Psoas muscle (tissue), 8 donors: ENCODE measurements at places on chromosomes 2 and 18. TPM values are rescaled to one million over a fixed set of nuclear protein-coding genes. Genes with fewer than 3 reads are reported as not detected.

- H3K4me1 ChIP-seq = peaks cover 20% of the 10 kb centered on the region
- no peak overlapping the region for H3K4me3 ChIP-seq
- DNase-seq = no peak
These were observed 157.1 kb downstream of the BAZ2B start for GRCh38 chr2:159459279-159459678.

DNA sequence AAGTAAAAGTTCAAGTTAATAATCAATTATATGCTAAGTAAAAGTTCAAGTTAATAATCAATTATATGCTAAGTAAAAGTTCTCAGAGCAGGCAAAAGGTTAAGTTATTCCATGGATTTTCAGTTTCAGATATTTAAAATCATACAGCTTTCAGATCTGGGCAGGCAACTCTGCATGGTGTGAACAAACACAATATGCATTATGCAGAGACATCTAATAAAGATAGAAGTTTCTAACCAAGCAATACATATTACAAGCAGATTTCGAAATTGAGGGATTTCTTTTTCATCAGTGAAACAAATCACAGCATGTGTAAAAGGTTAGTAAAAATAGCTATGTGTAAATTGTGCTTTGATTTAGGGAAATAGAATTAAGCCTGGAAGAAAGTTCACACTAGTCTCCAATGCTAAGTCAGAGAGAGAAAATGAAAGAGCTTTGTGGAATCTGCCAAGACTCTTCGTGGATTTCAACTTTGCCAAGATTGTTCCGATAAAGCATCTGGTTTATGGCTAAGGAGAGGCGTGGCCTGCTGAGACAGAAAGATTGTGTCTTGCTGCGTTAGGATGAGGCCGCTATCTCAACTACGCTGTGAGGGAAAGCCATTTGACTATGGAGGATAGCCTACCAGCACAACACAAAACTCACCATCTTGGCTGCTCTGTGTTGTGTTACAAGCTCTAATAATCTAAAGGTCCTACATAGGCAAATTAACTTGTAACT, 60.1 kb upstream of the SLC16A14 start:
- peaks cover 2% of the 10 kb centered on the region for H3K27me3 ChIP-seq
- H3K4me1 ChIP-seq = no peaks in the 10 kb centered on the region
- H3K4me3 ChIP-seq = no peak overlapping the region
- no peak for DNase-seq

- H3K4me3 ChIP-seq = no peak overlapping the region
- H3K27ac ChIP-seq = no peak overlapping the region
- no peaks in the 10 kb centered on the region for H3K27me3 ChIP-seq
These were observed 84.2 kb downstream of the SLC4A10 start for GRCh38 chr2:161708350-161708975.

DNA sequence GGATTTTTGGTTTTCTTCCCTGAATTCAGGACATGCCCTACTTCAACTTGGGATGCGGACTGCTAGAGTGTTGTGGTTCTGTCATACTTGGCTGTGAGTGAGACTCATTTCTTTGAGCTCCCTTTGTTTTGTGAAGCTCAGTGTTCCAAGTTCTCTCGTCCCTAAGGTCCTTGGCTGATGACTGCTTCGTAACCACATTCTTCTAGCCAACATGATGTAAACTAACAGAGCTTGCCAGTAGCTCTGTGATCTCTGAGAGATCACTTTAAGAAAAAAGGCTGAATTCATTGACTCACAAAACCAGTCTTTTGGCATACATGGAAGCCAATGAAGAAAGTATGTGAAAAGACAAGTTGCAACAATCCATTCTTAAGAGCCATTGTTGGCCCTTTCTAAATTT, 96.9 kb upstream of the MSTN start:
- no peaks in the 10 kb centered on the region for H3K27me3 ChIP-seq
- no peak for DNase-seq
- H3K4me1 ChIP-seq = no peaks in the 10 kb centered on the region
- H3K36me3 ChIP-seq = no peaks in the 10 kb centered on the region
- no peak overlapping the region for H3K4me3 ChIP-seq
- no peak overlapping the region for H3K27ac ChIP-seq

GRCh38 chr2:134391751-134392160, 137.9 kb downstream of the MGAT5 start:
- no peaks in the 10 kb centered on the region for H3K4me1 ChIP-seq
- H3K27ac ChIP-seq = no peak overlapping the region
- H3K27me3 ChIP-seq = peaks cover 2% of the 10 kb centered on the region
- no peak overlapping the region for H3K4me3 ChIP-seq
- no peak for DNase-seq
- H3K36me3 ChIP-seq = no peaks in the 10 kb centered on the region

DNA sequence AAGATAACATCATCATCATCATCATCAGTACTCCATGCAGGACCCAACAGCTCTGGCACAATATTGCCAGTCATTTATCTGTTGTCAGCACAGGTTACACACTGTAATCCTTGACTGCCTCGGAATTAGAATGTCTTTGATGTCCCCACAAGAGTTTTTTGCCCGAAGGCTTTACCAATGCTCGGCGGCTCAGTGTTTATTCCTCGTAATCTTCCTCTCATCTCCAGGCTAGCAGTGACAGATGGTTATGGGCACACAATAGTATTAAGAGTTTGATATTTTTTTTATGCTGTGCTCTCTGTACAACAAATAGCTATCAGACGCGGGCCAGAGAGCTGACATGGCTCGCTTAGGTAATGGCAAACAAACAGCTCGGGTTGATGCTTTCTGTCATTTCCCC, 515.2 kb downstream of the ZEB2 start:
- no peaks in the 10 kb centered on the region for H3K27me3 ChIP-seq
- DNase-seq = no peak
- no peaks in the 10 kb centered on the region for H3K4me1 ChIP-seq
- no peaks in the 10 kb centered on the region for H3K36me3 ChIP-seq

DNA sequence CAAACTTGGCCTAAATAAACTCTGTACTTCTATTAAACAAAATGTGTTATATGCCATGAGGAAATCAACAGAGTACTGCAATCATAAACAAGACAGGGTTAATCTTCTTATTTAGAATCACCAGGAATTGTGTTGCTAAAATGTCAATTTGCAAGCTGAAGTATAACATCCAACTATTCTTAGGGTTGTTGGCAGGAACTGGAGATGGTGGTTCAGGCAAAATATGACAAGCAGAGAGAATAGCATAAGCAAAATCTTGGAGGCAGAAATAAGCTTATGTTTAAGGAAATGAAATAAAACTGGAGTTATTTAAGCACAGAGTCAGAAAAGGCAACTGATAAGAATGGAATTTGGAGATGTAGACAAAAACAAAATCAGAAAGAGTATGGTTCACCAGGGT, 463.8 kb upstream of the SLC8A1 start:
- H3K4me3 ChIP-seq = no peak overlapping the region
- no peaks in the 10 kb centered on the region for H3K4me1 ChIP-seq
- H3K27ac ChIP-seq = no peak overlapping the region
- no peaks in the 10 kb centered on the region for H3K36me3 ChIP-seq
- H3K27me3 ChIP-seq = no peaks in the 10 kb centered on the region
- DNase-seq = no peak

DNA sequence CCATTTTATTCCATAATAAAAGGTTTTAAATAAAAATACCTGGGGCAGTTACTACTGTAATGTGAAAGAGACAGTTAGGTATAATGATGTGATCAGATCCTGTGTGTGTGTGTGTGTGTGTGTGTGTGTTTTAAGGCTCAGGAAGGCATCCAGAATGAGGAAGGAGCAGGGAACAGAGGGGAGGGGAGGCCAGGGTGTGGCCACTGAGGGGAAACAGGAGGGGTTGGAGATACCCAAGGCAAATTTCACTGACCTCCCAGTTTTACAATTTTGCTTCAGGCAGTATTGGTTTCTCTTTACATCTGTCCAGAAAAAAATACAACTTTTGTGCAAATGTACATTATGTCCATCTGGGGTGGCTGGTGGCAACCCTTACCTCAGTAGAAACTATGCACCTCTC, 163.5 kb upstream of the FBXO11 start:
- no peaks in the 10 kb centered on the region for H3K4me1 ChIP-seq
- no peaks in the 10 kb centered on the region for H3K36me3 ChIP-seq

DNA sequence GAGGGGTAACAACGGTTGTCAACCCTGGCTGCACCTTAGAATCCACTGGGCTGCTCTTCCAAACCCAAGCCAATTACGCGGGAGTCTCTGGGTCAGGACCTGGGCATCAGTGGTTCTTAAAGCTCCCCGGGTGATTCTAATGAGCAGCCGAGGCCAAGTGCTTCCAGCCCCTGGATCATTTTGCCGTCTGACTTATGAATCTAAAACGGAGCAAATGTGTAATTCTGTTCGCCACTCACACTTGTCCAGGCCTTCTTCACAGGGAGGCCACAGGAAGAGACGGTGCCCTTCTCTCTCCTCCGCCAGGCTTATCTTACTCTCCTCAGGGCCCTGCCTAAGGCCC, 78.5 kb downstream of the MCFD2 start:
- H3K27ac ChIP-seq = no peak overlapping the region
- H3K27me3 ChIP-seq = no peaks in the 10 kb centered on the region
- no peak for DNase-seq
- H3K4me1 ChIP-seq = no peaks in the 10 kb centered on the region
- H3K4me3 ChIP-seq = no peak overlapping the region

DNA sequence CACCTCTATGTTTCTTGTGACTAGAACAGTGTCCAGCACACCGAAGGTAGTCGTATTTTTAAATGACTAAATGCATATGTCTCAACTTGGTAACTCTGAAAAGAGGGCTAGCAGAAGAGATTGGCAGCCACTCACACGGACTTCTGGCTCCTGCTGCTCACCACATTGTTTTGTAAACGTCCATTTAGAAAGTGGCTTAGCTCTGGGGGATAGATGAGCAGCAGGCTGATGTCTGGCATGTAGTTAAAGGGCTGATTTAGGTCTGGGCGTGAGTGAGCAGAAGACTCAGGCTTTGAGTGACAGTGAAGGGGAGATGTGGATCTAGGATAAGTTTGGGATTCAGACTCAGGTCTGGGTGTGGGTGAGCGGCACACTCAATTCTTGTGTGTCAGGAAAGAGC, 372.9 kb upstream of the HS6ST1 start:
- peaks cover 5% of the 10 kb centered on the region for H3K27me3 ChIP-seq
- no peaks in the 10 kb centered on the region for H3K36me3 ChIP-seq
- no peak for DNase-seq
- no peaks in the 10 kb centered on the region for H3K4me1 ChIP-seq
- H3K27ac ChIP-seq = no peak overlapping the region

DNA sequence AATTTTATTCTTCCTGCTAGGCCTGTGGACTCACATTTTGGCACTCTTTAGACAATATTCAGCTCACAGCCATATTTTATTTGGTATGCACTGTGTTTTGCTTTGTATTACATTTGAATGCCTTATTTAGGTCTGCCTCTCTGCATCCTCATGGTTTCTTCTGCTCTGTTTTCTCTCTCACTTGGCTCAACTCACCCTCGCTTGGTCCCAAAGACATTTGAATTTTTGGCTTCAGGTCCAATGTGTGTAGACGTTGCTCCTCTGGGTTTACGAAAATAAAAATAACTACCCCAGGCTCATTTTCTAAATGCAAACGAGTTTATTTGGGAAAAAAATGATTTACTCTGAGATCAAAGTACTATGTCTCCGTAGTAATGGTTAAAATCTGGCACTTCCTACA, 91.1 kb upstream of the REG3A start:
- no peaks in the 10 kb centered on the region for H3K4me1 ChIP-seq
- no peak overlapping the region for H3K27ac ChIP-seq
- no peaks in the 10 kb centered on the region for H3K27me3 ChIP-seq
- H3K4me3 ChIP-seq = no peak overlapping the region

GRCh38 chr2:177885828-177886466, 186.6 kb downstream of the PDE11A start:
- no peak for DNase-seq
- peaks cover 49% of the 10 kb centered on the region for H3K4me1 ChIP-seq
- H3K36me3 ChIP-seq = no peaks in the 10 kb centered on the region
- peak overlapping the region; percentile 54 for H3K4me3 ChIP-seq

- no peaks in the 10 kb centered on the region for H3K27me3 ChIP-seq
- no peaks in the 10 kb centered on the region for H3K36me3 ChIP-seq
- H3K4me1 ChIP-seq = no peaks in the 10 kb centered on the region
- DNase-seq = no peak
- H3K27ac ChIP-seq = no peak overlapping the region
These were observed 774.7 kb downstream of the METTL4 start for GRCh38 chr18:1796636-1797035.

GRCh38 chr2:240620859-240621258, 4.4 kb upstream of the GPR35 start:
- DNase-seq = no peak
- no peaks in the 10 kb centered on the region for H3K4me1 ChIP-seq
- H3K4me3 ChIP-seq = no peak overlapping the region
- H3K27me3 ChIP-seq = no peaks in the 10 kb centered on the region
- peaks cover 5% of the 10 kb centered on the region for H3K36me3 ChIP-seq

DNA sequence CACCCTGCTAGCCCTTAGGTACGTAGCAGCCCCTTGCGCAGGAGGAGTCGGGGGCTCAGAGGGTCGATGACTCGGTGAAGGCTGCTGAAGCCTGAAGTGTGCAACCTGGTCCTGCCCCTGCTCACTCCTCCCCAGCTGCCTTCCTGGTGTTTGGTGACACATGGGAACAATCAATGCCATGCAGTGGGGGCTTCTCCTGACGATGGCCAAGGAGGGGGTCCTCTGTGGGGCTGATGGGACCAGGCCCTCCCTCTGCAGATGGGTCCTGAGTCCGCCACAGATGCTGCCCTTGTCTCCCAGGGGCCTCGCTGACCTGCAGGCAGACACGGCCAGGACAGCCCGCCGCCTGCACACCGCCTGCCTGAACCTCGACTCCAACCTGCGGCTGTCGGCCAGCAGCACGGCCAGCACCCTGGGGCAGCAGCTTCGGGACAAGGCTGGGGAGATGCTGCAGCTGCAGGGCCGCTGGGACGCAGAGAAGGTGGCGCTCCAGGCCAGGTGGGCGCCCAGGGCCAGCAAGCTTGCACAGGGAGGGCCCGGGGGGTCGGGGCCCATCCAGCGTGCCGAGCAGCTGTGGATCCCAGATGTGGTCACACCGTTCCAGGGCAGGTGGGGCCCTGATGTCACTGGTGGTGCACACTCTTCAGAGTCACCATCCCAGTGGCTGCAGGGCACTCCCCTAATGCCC, 24.6 kb downstream of the CROCC2 start:
- H3K36me3 ChIP-seq = no peaks in the 10 kb centered on the region
- no peak overlapping the region for H3K4me3 ChIP-seq
- H3K4me1 ChIP-seq = no peaks in the 10 kb centered on the region
- peak; percentile 41 for DNase-seq
- peaks cover 7% of the 10 kb centered on the region for H3K27me3 ChIP-seq

The CYTIP gene
- 1.1 TPM for total RNA-seq

The GALNT5 gene
- not detected for total RNA-seq

The DTNB gene
- 5.0 TPM for total RNA-seq

The LCT gene
- total RNA-seq = not detected

The PRKAG3 gene
- 70.2 TPM for total RNA-seq

The FOXD4L1 gene
- total RNA-seq = 0.21 TPM

The ADD2 gene
- 1.8 TPM for total RNA-seq

The SPOPL gene
- 16.2 TPM for total RNA-seq

The LOXHD1 gene
- 0.11 TPM for total RNA-seq
